ENCODE measurements at places on chromosomes 5 and 9.

- no peak for DNase-seq
These were observed 344.8 kb downstream of the CSNK1G3 start for GRCh38 chr5:123856766-123857165.

DNA sequence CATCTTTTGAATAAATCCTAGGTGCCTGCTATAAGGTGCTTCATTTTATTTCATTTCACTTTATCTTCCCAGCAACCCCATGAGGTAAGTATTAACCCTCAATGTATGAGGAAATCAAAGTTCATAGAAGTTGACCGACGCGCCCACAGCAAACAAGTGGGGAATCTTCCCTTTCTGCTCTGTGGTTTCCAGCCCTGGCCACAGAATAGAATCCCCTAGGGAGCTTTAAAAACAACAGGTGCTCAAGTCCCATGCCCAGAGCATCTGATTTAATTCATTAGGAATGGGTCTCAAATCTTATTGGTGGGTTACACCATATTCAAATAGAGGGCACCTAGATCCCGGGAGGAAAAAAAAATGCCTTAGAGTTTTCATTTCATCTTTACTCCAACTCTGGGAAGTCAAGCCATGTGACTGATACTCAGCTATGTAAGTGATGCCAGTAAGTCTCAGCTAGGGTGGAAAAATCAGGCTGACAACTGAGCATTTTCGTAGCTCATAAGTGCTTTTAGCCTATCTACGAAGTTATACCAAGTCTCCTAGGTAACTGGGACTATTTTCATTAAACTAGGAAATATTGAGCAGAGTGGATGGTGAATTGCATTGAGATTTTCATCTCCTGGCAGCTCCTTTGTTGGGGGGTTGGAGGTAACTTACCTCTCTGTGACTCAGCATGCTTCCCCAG is 353.4 kb upstream of the SLC30A5 start:
- DNase-seq: no peak

DNA sequence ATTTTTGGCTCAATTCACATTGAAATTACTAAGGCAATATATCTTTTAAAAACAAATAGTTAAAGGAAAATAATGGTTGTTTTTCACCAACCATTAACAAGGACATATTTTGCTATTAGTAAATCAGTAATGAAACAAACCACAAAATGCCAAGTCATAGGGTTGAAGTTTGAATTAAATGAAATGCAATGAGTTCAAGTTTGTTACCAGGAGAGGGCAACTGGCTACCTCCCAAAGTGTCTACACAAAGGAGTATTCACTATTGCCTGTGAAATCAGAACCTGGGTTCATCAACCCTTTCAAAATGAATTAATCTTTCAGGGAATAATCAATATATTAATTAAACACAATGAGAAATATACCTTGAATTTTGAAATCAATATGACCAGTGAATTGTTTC is 138.4 kb upstream of the DMRTA1 start:
- DNase-seq: no peak

DNA sequence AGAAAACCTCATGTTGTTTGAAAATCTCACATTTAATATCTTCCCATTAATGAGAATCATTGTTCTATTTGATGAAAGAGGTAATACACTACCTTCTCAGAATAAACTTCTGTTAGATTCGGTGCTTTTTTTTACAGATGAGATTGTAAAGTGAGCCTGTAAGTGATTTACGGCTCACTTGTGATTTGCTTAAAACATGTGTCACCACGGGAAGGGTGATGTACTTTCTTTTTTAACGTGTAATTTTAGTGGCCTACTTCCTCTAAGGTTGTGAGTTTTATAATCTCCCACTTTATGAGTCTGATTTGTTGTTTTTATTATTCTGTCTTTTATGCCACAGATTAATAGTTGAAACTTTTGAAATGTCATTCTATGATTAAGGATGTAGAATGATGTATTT is 15.9 kb downstream of the ANXA1 start:
- DNase-seq: no peak

DNA sequence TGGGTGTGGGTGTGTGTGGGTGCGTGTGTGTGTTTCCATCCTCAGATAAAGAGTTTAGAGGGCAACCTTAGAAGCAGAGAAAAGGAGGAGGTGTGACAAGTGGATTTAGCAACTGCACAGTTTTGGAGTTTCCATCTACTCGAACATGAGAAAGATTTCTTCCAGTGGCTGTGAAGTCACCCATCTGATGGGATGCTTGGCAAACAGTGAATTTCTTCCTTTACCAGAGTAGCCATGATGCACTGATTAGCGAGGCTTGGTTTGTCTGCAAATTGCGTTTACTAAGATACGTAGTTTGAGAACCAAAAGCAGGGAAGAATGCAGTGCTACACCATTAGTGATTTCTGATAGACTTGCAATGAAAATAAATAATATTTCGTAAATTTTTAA is 791 bp upstream of the STARD4 start:
- DNase-seq: no peak

GRCh38 chr5:169778622-169779596 is 141.8 kb downstream of the DOCK2 start:
- DNase-seq: no peak
